Activated CD4-positive, CD25-positive, alpha-beta regulatory T cell (primary cell): ENCODE measurements at places on chromosomes 7 and 10.

DNA sequence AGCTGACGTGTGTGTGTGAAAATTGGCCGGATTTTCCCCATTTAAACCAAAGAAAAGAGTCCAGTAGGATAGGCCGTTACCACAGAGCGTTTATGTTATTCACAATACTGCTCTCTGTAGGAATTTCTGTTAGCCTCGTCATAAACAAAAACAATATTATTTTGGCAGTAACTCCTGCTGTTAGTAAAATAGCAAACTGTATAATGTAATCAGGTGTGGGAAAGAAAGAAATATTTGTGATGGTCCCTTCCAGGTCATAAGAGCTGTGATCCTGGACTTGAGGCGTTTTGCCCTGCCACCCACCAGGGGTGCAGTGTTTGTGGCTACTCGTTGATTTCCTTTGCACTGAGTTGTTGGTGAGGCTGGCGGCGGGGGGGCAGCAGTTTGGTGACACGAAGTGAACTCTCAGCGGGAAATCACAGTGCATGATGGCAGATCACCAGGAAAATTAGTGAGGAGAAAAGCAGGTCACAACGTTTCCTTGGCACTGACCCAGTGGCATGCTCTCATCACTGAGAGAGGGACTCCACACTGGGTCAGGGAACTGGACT, 2.8 kb downstream of the EEPD1 start:
- DNase-seq, result no peak

GRCh38 chr7:127793582-127793981, 141.6 kb downstream of the SND1 start:
- no peak for DNase-seq

DNA sequence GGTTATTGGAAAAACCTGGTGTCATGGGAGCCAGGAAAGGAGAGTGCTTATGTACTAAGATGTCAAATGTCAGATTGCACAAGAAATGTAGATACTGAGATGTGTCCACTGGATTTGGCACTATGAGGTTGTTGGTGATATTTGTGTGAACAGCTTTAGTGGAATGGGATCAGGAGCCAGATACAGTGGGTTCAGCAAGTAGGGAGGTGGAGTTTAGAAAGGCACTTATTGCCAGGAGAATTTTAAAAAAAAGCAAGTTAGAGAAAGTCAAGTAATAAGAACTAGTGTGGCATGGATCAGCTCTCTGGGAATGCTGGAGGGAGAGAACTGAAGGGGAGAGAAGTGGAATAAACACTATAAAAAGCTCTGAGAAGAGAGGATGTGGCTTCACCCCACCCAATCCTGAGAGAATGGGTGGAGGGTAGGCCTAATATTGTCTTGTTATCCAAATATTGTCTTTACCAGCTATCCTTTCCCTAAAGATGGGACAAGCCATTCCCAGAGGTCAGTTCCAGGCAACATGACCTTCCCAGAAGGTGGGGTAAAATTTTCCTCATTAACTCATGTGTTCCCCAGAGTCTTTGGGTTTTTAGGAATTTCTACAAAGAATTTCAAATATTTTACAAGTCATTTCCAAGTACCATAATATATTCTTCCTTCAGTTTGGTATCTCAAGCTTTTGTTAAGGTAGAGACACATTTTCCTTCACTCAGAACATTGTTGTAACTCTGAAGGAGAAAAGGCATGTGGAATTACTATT, 42.3 kb downstream of the ENTPD1 start:
- DNase-seq, result no peak

DNA sequence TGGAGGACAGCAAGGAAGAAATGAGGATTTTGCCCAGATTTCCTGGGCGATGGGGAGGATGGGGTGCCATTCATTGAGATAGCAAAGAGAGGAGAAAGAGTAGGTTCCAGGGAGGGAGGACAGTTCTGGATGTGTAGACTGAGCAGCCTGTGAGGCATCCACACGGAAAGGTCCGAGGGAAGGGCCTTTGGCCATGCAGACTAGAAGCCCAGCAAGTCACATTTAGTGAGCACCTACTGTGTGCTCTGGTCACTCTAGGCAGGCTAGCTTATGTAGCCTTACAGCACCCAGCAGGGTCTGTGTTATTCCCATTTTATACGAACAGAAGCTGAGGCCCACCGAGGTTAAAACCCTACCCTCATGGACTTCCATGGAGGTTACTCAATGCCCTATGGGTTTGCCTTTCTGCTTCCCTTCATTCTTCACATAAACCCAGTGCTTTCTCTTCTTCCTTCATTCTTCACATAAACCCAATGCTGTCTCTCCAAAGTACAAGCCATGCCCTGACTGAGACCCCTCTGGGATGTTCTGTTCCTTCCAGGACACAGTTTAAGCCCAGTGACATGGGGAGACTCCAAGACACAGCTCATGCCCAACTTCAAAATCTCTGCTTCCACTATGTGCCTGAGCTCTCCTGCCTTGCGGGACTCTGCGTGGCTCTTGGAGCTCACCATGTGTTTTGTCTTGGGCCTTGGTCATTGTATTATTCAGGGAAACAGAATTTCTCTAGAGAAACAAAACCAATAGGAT, 13.7 kb downstream of the IL2RA start:
- no peak for DNase-seq

GRCh38 chr7:119931230-119931824, 341.6 kb upstream of the KCND2 start:
- no peak for DNase-seq

GRCh38 chr7:70338015-70338414, 739.7 kb downstream of the AUTS2 start:
- no peak for DNase-seq

DNA sequence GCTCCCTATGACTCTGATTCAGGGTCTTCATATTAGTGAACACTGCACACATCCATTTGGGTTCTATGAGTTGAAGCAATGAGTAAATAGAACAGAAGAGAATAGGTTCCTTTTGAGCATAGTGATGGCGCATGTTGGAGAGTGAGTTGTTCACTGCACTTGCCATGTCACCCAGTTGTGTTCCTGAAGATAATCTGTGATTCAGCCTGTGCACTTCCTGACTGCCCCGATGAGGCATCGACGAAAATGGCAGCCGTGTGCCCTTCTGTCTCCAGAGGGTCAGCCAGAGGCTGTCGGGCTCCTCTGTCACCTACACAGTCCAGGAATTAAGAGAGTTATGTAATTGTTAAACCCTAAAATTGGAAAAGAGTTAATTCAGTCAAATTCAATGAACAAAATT, 94.7 kb downstream of the GALNT11 start:
- no peak for DNase-seq

DNA sequence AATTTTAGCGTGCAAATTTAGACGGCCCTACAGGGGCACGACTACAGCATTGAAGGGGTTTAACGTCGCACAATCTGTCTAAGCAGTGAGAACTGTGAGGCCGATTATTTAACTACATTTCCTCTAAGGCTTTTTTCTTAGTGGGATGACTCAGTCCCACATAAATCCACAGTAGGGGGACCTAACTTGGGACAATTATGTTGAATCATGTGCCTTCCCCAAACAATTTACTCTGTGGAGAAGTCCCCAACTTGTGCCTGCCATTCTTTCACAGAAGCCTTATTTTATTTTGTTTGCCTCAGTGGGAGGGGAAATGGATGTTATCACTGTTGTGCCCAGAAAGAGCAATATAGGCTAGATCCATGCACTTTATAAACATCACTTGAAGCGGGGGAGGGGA, 80.3 kb upstream of the CDCA7L start:
- DNase-seq, result no peak

- DNase-seq, result no peak
Measured at GRCh38 chr7:30915751-30916150, 4.1 kb downstream of the AQP1 start.

- no peak for DNase-seq
Measured at GRCh38 chr7:25968205-25968993, 183.6 kb upstream of the NFE2L3 start.

- DNase-seq, result no peak
Measured at GRCh38 chr7:92932450-92932849, 96.1 kb upstream of the CDK6 start.

DNA sequence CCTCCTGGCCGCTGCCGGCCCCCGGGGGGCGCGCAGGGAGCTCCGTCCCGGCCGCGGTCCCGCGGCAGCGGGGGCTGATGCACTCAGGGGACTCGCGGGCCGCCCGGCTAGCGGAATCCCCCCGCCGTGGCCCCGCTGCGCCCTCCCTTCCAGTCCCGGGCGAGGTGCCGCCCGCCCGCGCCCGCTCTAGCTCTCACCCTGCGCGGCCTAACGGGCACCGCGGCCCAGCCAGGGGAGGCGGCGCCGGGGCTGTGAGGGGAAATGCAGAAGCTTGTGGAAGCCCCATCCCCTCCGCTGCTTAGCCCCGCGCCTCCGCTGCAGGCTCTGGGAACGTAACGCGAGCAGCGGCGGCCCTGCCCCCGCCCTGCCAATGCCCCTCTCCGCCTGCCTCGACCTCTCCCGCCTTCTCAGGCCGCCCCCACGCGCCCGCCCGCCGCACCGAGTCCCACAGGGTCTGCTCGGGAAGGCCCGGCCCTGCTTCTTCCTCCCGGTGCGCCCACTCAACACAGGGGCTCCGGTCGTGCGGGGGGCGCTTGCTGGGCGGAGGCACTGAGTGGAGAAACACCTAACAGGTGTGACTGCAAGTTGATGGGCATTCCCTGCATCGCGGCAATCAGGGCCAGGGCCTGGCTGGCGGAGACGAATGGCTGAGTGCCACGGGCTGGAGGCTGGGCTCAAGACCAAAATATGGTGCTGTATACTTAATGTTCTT, 384 bp upstream of the TMEM229A start:
- DNase-seq, result no peak

- DNase-seq, result no peak
Measured at GRCh38 chr7:78576236-78576635, 777.7 kb downstream of the PHTF2 start.

DNA sequence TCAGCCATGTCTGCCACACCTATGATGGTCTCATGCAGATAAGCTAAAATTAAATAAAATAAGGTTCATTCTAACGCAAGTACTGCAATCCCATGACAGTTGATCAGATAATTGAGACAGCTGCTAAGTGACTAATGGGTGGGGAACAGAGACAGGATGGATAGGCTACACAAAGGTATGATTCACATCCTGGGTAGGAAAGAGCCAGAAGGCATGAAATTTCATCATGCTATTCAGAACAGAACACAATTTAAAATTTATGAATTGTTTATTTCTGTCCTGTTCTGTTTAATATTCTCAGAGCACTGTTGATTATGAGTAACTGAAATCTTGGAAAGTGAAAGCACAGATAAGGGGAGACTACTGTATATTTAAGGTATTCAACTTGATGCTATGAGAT, 381.8 kb upstream of the SORCS1 start:
- no peak for DNase-seq

GRCh38 chr7:129127154-129127553, 17.4 kb upstream of the TSPAN33 start:
- DNase-seq, result no peak

DNA sequence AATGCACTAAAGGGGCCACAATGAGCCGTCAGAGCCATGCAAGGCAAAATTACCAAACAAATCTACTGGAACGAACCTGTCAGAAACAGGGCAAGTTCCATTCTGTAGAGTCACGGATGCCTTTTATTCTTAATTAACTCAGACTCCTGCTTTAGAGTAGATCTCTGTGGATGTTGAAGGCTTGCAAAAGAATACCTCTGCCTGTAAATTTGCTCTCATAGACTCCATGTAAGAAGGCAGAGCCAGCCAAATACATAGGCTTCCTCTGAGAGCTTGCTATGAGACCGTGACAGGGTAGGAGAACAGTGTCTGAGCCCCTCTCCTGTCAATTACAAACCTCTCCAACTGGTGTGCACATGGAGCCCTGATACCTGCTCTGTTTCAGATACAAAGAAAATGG, 787.9 kb upstream of the POM121L12 start:
- DNase-seq, result no peak

DNA sequence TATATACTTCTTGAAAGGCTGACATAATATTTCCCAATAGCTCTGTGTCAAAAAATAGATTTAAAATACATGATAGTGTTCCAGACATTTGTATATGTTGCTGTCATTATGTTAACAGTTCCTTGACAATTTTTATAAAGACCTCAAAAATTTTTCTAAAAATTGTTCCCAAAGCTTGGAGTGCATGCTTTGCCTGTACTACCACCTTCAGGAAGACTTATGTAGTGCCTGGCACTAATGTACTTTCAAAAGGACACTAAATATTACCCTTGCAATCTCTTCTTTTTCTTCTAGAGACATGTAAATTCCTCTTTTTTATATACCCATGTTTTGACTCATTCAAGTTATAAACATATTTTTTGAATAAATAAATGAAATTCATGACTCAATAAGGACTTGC, 48.0 kb upstream of the SP8 start:
- DNase-seq, result no peak

DNA sequence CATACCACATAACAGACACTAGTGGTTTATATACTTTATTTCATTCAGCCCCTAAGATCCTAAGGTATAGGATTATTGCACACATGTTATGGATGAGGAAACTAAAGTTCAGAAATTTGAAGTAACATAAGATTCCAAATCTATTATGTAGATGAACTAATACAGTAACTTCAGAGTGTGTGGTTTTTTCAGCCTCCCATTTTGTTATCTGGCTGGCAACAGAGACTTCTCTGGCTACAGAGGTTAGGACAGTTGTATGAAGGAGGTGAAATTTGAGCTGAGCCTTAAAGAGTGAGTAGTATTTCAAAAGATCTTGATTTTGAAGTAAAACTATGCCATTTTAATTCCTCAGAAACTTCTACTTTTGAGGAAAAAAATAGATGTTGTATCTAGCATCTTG, 125.4 kb downstream of the MAPK8 start:
- DNase-seq, result no peak

GRCh38 chr10:22442063-22442462, 96.8 kb downstream of the SPAG6 start:
- DNase-seq, result no peak

- no peak for DNase-seq
Measured at GRCh38 chr7:50284296-50284695, 20.2 kb upstream of the IKZF1 start.
